ENCODE measurements at places on chromosomes 1 and 21. TPM values are rescaled to one million over a fixed set of nuclear protein-coding genes. Genes with fewer than 3 reads are reported as not detected.

GRCh38 chr21:36749935-36750575 is 51.1 kb downstream of the SIM2 start:
- no peak for DNase-seq

Gene ST6GALNAC3
- 0.74 TPM for total RNA-seq

DNA sequence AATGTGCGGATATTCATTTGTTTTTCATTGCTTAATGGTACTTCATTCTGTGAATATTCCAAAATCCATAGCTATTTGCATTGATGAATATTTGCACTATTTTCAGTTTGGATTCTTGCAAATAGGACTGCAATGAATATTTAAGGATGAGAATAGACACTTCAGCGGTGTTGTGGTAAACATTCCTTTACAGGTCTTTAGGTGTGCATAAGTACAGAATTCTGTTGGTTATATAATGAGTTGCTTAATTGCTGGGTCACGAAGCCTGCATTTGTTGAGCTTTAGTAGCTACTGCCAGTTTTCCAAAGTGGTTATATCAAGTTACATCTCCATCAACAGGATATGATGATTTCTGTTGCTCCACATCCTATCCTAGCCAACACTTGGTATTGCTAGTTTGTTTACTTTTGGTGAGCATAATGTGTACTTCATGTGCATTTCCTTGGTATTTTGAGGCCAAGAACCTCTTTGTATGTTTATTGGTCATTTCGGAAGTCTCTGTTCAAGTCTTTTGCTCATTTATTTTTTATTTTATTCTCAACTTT is 64.2 kb upstream of the CYYR1 start:
- DNase-seq: no peak

DNA sequence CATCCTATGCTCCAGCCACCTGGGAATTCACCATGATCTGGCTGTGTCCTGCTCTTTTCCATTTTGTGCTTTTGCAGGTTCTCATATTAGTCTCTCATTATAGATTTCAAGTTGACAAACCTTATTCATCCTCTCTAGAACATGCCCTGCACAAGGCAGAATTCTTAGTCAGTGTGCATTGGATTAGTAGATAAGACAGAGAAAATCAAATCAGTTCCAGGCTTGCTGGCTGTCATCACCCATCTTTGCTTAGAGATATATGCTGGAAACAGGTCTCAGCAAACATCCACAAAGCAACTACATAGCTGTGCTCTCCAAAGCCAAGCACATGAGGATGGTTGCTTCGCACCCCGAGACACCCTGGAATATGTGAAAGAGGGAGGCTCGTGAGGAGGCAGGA is 24.8 kb downstream of the TSPAN2 start:
- DNase-seq: no peak

GRCh38 chr1:5198328-5198727 is 543.9 kb downstream of the AJAP1 start:
- no peak for DNase-seq

- DNase-seq: no peak
Measured at GRCh38 chr1:79457562-79458224, 451.2 kb upstream of the ADGRL4 start.

- no peak for DNase-seq
Measured at GRCh38 chr1:14755518-14756252, 157.2 kb downstream of the KAZN start.

DNA sequence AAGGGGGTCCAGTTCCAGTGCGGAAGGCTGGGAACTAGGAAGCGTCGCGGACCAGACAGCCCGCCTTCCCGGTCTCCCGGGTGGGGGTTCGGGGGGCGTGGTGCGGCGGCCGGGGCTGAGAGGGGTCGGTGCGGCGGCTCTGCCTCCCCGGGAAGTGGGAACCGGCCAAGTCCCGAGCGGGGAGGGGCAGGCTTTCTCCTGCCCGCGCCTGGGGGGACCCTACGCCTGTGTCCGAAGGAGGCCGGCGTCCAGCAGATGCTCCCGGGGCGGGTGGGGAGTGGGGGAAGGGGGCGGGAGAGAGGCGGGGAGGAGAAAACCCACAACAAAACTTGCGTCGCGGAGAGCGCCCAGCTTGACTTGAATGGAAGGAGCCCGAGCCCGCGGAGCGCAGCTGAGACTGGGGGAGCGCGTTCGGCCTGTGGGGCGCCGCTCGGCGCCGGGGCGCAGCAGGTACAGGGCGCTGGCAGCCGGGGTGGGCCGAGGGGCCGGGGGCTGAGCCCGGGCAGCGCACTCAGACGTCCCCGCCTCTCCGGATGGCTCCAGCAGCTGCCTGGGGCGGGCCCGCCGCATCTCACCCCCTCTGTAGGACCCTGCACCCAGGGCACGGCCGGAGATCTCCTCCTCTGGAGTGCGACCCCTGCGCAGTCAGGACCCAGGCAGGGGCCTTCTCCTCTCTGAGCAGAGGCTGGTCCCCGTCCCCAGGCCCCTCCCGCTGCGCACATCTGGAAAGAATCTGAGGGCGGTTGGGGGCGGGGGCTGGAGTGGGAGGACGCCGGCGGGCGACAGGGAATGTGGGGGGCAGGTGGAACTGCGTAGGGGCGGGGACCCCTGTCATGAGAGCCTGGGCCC is at the start of gene PODN:
TSS of gene PODN (plus strand) at position 355 of the 849 bp plus-strand sequence. CDS start 7,643 bp downstream, outside the sequence.
- peak; percentile 71 for DNase-seq

DNA sequence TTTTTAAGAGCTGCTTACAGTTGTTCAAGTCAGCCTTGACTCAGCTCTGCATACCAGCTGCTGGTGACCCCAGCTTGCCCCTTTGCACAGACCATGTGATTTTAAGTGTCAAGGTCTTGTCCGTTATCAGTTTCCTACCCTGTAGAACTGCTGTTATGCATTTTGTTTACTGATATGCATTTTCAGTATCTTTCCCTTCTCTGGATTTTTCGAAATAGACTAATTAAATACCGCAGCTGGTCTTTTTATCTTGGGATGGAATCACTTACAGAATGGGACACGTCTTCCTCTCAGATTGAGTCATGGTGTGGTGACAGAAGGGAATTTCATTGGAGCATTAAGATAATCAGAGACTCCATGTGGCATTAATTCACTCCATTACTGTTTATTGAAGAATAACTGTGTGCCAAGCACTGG is 145.6 kb downstream of the FMN2 start:
- no peak for DNase-seq

Gene COL8A2
- 2.0 TPM for total RNA-seq

- DNase-seq: peak; percentile 75
Measured at GRCh38 chr1:182601416-182601786, 2.8 kb downstream of the RGS16 start.

Gene VAV3
- 10.1 TPM for total RNA-seq

DNA sequence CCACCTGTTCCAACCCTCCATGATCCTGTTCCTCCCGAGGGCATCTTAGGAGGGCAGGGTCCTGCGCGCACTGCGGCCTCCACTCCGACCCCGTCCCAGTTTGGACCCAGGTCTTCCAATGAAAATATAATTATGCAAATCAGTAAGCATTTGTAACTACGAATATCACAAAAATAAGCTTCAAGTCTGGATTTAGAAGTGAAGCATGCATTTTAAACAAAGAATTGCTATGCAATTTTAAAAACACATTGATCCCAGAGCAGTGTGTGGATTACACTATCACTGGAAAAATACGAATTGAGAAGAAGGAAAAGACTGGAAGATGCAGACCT is 673 bp downstream of the PRMT2 start:
- DNase-seq: no peak

DNA sequence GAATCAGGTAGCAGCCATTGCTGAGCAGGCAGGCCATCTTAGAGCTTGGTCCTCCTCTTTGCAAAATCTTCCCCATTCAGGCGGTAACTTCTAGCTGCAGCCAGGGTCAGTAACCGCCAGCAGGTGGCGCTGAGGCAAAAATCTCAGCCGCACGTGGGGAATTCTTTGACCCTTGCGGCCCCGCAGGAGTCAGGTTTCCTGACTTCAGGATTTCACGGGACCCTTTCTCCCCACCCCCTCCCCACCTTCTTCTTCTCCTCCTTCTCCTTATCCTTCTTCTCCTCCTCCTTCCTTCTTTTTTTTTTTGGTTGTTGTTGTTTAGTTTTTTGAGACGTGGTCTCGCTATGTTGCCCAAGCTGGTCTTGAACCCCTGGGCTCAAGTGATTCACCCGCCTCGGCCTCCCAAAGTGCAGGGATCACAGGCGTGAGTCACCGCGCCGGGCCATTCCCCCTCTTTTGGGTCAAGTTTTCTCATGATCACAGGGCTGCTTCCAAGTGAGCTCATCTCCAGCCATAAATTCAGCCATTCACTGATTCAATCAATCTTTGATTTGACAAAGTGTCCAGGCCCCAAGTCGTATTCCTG is 33.4 kb upstream of the TENT5B start:
- peak; percentile 73 for DNase-seq

DNA sequence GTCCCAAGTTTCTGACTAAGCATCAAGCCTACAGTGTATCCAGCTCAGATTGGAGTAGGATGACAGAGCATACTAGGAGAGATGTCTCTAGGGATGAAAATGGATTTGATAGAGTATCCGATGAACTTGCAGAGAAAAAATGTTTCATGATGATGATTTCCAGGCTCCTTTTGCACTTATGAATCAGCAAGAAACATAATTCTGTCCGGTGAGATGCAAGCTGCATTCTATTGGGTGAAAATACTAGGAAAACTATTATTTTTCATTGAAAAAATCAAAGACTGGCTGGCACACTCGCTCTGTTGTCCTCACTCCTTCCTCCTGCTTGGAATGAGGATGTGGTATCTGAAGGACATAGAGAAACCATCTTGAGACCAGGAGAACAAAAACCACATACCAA is 35.4 kb upstream of the RAB3GAP2 start:
- no peak for DNase-seq

Gene PPIAL4G
- total RNA-seq: 0.12 TPM

- no peak for DNase-seq
Measured at GRCh38 chr1:30103708-30104411, 619.5 kb downstream of the MATN1 start.

DNA sequence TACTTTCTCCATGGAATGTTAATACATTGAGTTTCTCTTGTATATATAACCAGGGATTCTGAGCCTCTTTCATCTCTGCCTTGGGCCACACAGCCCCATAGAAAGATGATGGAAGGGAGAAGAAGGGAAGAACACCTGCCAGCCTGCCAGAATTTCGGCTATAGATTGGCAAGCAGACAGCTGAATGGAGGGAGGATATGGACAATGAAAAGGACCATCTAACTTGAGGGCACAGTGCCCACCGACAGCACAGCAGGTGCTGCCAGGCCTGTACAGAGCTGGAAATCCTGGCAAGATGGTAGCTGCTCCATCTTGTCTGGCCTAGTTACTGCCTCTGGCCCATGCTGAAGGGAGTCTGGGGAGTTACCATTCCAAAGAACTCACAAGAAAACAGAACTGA is 244.3 kb downstream of the FGGY start:
- no peak for DNase-seq

DNA sequence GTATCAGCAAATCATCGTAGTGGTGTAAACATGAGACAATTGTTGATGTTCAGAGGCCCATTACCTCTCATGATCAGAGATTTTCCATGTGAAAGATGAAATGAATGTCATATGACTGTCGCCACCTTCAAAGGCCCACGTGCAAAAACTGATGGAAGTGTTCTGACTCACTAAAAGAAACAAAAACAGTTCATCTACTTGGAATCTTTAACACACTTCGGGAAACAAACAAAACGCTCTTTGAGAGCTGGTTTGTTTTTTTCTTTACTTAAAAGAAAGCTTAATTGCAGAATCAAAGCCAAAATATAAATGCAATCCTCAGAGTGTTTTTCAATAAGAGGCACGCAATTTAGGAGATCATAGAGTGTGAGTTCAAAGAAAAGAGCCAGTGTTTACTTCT is 100.8 kb downstream of the PLPPR4 start:
- no peak for DNase-seq

- DNase-seq: no peak
Measured at GRCh38 chr1:2344744-2345296, 46.5 kb downstream of the MORN1 start.

GRCh38 chr1:184283999-184284398 is 102.8 kb upstream of the C1orf21 start:
- peak; percentile 18 for DNase-seq

- no peak for DNase-seq
Measured at GRCh38 chr1:169576935-169577331, 9.3 kb downstream of the F5 start.

Gene KHDC4
- total RNA-seq: 95.3 TPM

DNA sequence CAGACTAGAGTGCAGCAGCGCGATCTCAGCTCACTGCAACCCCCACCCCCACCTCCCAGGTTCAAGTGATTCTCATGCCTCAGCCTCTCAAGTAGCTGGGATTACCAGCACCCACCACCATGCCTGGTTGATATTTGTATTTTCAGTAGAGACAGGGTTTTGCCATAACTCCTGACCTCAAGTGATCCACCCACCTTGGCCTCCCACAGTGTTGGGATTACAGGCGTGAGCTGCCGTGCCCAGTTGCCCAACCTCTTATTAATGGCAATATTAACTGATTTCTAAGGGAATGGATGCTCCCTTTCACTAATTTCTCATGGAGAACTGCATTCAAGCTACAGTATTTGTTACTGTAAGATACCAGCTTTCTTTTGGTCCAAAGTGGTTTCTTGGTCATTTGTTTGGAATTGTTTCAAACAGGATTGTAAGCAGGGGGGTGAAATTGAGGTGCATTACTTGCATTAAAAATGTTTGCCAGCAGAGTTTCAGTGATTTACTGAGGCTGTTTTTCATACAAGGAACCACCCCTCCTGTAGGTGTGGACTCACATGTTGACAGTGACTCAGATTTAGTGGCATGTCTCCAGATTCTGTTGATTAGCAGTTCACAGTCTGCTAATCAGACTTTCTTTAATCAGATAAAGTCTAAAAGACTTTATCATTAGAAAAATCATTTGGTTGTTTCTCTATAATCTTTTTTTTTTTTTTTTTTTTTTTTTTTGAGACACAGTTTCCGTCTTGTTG is 3.9 kb upstream of the TGFBR3 start:
- no peak for DNase-seq

- no peak for DNase-seq
Measured at GRCh38 chr1:143691400-143691891, 280.3 kb downstream of the FAM72C start.

DNA sequence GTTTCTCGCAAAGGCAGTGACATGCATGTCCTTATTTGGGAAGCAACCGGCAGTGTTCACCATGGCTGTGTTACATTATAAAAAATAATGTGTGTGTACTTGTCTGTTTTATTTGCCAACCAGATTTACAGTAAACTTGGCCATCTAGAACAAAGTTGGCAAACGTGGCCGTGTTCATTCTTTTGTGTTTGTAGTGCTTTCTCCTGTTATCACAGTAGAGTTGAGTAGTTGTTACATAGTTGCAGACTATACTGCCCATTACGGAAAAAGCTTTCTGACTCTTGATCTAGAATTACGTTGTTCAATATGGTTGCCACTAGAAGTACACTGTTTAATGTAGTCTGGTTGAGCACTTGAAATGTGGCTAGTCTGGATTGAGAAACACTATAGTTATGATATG is 19.4 kb downstream of the SOAT1 start:
- DNase-seq: peak; percentile 87

Gene TFF2
- total RNA-seq: not detected

GRCh38 chr1:82388679-82389078 is 587.9 kb downstream of the ADGRL2 start:
- no peak for DNase-seq

- DNase-seq: peak; percentile 37
Measured at GRCh38 chr1:21818656-21819055, 6.6 kb downstream of the LDLRAD2 start.

All from testis (tissue), 5 donors.